RWPE1 (cell line): ENCODE measurements at places on chromosomes 2 and 18.

DNA sequence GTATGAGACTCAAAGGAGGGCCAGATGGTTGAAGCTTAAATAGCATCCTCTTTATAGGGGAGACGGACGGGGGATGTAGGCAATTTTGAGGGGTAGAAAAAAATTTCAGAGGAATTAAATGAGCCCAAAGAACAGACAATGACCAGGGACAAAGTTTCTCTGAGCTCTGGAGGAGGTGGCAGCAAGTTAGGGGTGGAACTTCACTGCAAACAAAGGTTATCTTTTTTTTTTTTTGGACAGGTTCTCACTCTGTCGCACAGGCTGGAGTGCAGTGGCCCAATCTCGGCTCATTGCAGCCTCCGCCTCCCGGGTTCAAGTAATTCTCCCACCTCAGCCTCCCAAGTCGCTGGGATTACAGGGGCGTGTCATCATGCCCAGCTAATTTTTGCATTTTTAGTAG is 195.6 kb downstream of the PDE11A start:
- DNase-seq: no peak

DNA sequence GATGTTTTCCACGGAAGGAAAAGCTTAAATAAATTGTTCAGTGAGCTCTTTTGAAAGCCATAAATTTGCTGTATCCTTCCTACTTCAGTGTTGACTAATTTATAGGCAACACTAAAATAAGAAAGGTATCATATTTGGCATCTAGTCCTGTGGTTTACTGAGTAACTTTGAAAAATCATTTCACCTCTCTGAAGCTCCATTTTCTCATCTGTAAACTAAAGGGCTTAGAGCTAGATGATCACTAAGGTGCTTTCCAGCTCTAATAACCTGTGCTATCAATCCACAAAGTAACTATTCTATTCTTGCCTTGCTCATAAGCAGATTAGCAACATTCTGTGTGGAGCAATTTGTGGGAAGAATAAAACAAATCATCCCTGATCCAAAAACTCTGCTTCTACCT is 3.6 kb upstream of the MYOM1 start:
- no peak for DNase-seq

- no peak for DNase-seq
These were observed 18.1 kb downstream of the SOWAHC start for GRCh38 chr2:109632158-109632789.

DNA sequence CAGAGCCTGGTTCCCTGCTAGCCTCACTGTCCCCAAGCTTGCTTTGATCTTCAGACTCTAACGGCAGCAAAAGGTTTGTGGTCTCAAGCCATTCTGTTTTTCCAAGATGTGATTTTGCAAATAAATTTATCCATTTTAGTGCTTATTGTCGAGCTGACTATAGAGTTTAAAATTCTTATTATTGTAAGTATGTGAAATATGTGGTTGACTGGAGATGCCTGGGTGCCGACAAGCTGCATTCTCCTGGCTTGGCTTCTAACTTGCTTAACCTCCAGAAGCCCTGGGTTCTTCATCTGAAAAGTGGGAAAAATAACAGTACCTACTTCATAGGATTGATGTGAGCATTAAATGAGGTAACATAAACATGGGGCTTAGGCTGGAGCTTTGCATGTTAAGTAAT is 9.9 kb upstream of the EDAR start:
- no peak for DNase-seq

DNA sequence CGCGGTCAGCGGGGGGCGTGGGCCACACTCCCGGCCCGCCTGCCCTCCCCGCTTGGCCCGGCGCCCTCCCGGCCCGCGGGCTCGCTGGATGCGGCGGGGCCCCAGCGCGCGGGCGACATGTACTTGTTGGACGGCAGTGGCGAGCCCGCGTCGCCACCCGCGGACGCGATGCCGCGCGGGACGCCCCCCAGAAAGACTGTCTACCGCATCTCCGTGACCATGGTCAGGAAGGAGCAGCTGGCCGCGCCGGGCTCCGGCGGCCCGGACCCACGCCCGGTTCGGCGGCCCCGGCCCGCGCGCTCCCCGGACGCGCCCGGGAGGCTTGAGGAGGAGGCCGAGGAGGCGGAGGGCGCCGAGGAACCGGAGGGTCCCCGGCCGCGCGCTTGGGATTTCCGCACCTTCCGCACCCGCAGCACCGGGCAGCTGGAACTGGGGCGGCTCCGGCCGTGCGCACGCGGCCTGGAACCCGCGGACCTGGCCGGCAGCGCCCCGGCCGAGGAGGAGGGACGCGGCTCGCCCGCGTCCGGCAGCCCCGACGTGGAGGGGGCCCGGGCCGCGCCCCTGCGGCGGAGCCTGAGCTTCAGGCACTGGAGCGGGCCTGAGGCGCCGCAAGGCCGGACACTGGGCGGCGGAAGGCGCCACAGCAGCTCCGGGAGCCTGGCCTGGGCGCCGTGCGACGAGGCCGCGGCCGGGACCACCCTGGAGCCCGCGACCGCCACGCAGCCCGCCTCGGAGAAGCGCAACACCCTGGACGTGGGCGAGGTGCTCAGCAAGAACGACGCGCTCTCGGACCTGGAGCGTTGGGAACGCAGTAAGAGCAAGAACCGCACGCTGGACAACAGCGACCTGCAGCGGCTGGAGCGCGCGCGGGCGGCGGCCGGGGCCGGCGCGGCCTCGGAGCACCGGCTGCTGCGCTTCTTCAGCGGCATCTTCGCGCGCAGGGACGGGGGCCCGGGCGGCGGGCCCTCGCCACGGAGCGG is 176.4 kb downstream of the AGAP1 start:
- peak; percentile 51 for DNase-seq

DNA sequence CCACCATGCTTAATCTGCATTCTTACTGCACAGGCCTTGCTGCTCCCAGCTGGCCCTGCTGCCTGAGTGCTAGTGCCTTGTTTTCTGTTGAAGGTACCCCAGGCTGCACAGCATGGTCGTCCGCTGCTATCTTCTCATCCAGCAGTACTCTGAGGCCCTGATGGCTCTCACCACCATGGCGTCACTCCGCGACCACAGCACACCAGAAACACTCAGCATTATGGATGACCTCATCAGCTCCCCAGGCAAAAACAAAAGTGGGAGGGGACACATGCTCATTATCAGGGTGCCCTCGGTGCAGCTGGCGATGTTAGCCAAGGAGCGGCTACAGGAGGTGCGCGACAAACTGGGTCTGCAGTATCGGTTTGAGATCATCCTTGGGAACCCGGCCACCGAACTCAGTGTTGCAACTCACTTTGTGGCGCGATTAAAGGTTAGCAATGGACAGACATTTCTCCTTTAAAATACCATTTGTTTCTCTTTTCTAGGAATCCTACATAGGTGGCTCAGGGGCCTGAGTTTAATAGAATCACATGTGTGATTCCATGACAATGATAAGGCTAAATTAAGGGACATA is 110.5 kb downstream of the ESCO1 start:
- DNase-seq: no peak

DNA sequence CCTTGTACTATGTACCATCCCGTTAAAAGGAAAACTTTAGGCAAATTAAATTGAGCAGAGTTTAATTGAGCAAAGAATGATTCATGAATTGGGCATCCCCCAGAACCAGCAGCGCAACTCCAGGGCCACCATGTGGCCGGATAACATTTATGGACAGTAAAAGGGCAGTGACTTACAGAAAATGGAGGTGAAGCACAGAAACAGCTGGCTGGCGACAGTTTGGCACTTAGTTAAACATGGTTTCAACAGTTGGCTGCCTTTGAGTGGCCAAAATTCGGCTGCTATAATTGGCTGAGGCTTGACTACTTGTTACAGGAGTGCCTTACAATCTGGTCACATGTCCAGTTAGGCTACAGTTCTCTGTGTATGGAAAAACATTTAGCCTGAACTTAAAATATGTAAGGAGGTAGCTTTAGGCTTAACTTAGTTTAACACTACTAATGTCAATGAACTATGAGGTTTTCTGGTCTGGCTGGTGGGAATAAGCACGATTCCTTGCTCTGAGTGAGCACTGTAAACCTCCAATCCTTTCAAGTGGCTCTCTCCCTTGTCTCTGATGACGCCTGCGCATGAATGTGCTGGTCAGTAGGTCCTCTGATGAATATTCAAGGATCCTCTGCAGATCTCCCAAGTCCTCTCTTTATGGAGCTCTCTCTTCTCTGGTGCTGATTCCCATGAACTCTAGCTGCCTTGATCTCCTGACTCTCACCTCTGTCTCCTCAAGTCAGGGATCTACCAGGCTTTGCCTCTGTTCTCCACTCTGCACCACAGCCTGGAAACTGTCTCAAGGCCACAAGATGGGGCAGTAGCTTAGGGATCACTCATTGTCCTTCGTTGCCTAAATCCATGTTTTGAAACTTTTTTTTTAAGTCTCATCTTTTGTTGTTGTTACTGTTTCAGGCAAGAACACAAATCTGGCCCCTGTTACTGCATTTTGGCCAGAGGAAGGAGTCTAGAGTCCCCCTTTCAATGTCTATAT is 24.4 kb upstream of the RAB31 start:
- peak; percentile 39 for DNase-seq

GRCh38 chr2:208541461-208541988 is 134.9 kb downstream of the PTH2R start:
- no peak for DNase-seq

DNA sequence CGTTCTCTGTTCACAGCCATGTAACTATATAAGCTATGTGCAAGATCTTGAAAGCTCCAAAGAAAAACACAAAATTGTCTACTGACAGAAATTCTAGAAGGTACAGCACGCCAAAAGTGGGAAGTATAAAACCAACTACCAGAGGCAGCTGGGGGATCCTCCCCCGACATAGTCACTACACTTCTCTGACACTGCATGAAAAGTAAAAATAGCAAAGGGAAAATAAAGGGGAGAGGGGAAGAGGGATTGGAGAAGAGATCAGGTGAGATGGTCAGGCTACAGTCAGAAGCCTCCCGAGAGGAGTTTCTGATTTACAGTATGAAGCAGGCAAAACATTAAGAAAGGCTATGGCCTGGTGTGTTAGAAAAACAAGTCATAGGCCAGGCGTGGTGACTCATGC is 39.8 kb upstream of the PCBP1 start:
- no peak for DNase-seq

- DNase-seq: no peak
These were observed 98.7 kb downstream of the PLA2R1 start for GRCh38 chr2:159963700-159964099.

GRCh38 chr2:240391111-240392051 is 44.1 kb upstream of the GPC1 start:
- DNase-seq: no peak

DNA sequence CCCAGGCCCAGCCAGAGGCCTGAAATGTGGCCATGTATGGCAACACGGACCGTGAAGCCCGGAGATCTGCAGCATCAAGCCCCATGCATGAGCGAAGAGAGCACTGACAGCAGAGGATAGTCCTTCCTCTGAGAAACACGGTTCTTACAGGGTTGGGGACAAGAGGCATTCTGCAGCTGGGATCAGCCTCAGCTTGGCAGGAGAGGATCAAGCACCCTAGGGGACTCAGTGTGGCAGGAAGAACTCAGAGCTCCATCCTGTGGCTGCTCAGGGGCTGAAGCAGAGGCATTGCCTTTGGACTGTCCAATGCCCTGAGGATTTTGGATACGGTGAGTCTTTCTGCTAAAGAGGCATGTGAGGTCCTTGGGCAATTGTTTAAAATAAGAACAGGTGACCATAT is 368.7 kb downstream of the ZNF516 start:
- DNase-seq: no peak

- DNase-seq: no peak
These were observed 5.6 kb downstream of the SLC66A3 start for GRCh38 chr2:11160731-11161455.

DNA sequence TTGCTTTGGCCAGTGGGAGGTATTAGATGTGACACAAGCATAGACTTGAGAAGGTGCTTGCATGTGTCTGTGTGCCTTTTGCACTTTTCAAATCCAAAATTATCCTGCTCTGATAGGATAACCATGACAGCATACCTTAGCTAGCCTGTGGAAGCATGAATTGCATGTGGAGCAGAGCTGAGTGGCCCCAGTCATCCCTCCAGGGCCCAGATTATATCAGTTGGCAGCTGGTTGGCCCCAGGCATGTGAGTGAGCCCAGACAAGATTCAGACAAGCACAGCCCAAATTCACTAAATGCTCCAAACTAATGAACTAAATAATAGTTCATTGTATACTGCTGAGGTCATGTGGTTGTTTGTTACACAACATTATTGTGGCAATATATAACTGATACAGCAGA is 18.8 kb downstream of the TACR1 start:
- DNase-seq: no peak

- no peak for DNase-seq
These were observed 79.8 kb downstream of the RHOB start for GRCh38 chr2:20526708-20527107.

GRCh38 chr2:234139755-234140154 is 89.3 kb downstream of the SPP2 start:
- DNase-seq: no peak

GRCh38 chr2:121386707-121387106 is 101.7 kb upstream of the TFCP2L1 start:
- peak; percentile 29 for DNase-seq
